ENCODE measurements at places on chromosomes 2 and 18.

DNA sequence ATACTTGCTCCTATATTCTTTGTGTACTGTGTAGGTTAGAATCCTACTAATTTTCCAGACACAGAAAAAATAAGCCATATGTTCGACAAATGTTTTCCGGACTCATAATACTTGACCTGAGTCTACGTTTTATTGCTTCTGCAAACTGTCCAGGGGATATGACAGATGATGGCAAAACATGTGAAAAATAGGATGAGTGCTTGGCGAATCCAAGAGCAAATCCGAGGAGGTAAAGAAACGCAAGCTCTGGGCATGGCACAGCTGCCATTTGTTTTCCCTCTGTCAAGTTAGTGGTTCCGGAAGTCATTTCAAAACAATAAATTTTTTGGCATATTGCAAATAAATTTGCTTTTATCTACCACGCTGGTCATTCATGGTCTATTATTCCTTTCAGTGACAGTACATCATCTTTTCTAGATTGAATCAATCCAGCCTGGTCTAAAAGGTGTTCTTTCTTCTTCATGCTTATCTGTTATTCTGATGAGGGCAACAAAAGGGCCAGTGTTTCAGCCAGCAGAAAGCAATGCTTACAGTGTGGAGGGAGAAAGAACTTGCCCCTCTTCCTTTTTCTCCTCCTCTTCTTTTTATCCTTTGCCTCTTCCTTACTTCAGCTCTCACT, 476.1 kb upstream of the SOX11 start:
- no peak for DNase-seq

DNA sequence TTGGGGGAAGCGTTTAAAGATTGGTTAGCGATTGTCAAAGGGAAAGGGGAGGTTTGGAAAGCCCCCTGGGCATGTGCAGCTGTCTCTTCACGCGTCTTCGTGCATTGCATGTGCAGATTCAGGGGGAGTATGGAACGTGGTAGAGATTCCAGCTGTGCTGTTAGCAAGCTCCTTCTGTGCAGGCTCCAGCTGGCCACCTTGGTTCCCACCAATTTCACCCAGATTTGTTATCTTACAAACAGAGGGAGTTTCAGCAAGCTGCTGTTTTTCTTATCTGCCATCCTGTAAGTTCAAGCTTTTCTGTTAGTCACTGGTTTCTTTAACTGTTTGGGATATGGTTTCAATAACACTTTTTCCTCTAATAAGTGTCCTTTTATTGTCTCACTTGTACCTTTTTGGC, 30.4 kb downstream of the FARP2 start:
- no peak for DNase-seq

DNA sequence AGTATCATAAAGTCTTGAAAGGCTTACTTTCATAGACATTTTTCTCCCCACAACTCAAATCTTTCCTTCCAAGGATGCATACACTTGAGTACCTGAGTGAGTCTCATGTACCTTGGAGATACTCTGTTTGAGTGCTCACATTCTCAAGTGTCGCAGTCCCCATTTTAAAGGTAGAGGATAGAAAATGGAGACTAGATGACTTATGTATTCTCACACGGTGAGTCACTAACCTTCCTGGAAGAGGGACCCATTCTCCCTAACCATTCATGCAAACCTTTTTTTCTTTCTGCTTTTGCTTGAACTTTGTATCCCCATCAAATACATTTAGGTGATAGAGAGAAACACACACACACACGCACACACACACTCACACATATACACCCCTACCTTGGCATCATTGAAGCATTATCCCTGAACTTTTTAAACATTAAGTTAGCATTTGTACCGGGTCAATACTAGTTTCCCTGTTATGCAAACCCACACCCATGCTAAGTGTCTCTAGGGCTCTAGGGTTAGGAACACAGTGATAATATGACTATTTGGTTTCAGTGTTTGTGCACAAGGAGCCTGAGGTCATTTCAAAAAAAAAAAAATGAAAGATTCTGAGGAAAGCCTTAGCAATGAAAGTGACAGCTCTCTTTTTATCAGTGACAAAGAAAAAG, 236.2 kb downstream of the IKZF2 start:
- DNase-seq: no peak

DNA sequence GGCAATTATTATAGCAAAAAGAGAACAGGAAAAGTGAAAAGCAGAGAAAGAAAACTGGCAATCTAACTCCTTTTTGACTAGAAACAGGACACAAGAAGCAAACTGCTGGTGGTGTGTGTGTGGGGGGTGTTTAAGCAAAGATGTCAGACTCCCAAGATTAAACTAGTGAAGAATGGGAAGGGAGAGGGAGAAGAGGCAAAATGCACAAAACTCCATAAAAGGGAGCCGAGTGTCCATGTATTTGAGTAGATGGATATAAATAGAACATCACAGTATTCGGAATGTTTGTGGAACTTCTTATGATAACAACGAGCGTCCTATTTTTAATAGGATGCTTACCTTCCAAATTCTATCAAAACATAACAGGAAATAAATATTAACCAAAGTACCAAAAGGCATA, 179.8 kb upstream of the TRIB2 start:
- no peak for DNase-seq

All from stimulated activated CD4-positive, alpha-beta T cell treated with anti-CD3 and anti-CD28 coated beads, TNF-alpha, amount 100 ng/mL, for 48 hours (primary cell).